Activated T-cell treated with anti-CD3 and anti-CD28 coated beads, Interleukin-2, amount 50 U/mL, for 72 hours (primary cell): ENCODE measurements at places on chromosomes 5 and 9. TPM values are rescaled to one million over a fixed set of nuclear protein-coding genes. Genes with fewer than 3 reads are reported as not detected.

DNA sequence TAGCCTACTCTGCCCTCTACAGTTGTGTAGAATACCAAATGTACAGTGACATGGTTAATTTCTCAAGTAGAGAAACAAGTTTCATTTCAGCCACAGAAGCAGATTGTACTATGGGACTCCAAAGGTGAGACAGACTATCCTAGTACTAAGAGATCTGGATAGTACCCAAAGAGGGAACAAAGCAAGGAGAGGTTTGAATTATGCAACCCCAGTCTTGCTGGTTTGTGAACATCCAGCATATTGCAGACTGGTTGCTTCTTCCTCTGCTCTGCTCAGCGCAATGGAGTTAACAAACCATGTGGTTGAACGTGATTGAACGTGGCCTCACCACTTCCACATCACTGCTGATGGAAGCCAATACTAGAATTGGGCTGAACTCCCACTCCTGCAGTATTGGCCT, 43.3 kb upstream of the ALDOB start:
- DNase-seq: no peak

- no peak for DNase-seq
These were observed 28.3 kb downstream of the POU4F3 start for GRCh38 chr5:146366904-146367303.

- no peak for DNase-seq
These were observed 672.8 kb downstream of the ACTL7B start for GRCh38 chr9:108182950-108183381.

- no peak for DNase-seq
These were observed 74.5 kb upstream of the PALM2AKAP2 start for GRCh38 chr9:109705515-109705914.

DNA sequence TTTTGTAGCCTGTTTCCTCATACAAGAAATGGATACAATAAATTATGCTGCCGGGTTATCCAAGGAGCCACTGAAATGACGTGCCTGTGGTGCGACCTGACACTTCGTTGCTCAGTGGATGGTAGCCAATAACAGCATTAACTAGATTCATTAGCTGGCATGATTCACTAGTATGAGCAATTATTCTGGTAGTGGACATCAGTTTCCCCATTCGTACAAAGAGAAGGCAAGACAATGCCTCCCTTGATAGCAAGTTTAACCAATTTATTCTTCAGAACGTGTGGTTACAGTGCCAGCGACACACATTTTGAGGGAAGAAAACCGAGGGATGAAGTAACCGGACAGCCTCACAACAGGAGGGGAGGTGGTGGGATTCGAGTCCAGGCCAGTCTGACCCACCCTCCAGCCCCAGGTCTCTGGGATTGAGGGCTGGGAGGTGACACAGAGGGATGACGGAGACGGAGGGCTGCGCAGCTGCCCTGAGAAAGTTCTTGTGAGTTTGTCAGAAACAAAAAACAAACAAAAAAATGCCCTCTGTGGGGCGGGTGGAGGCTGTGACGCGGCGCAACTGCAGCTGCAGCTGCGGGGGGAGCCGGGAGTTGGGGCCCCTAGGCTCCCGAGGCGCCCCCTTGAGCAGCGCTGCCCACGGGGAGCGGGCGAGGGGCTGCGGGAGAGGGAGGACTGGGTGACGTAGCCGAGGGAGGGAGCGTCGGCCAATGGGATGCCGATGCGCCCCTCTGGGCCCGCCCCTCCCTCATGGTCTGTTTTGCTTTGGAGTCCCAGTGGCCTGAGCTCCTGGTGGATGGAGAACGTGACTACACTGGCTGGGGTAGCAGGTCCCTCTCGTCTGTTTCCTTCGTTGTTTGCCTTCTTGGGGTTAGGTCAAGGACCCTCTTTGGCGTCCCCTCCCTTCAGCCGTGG, 10.9 kb downstream of the LHX2 start:
- DNase-seq: no peak

GRCh38 chr5:4019841-4020240, 424.2 kb downstream of the IRX1 start:
- no peak for DNase-seq

- DNase-seq: no peak
These were observed 12.5 kb downstream of the GLIS3 start for GRCh38 chr9:4287386-4287785.

- no peak for DNase-seq
These were observed 2.1 kb upstream of the NFIB start for GRCh38 chr9:14315875-14316601.

GRCh38 chr5:178249191-178249989, 16.8 kb upstream of the PHYKPL start:
- DNase-seq: peak; percentile 61

GRCh38 chr5:142811866-142812557, 41.8 kb downstream of the ARHGAP26 start:
- DNase-seq: no peak

DNA sequence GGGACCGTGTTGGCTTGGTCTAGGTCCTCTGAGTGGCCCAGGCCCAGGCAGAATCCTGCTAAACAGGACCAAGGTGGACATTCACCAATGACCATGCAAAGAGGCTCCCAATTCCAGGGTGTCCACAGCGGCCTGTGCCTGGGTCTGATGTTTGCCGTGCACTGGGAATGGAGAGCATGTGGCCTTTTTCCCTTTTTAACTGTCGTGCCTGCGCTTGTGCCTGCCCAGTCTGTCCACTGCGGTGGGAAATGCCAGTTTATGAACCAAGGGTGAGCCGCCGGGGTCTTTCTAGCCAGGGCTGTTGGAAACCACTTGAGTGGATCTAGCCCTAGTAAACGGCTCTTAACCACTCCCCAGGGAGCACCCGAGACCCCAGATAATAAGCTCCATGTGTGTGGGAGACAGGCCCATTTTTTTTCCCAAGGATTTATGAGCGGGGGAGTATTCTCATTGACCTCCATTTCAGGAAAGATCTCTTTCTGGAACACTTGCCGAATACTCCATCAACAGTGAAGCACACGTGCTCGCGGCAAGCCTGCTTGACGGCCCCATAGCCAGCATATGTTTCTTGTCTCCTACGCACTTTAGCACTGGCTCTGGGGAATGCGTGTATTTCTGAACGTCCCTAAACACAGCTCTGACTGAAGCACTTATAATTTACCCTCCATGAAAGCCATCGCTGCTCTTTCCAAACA, 93.2 kb upstream of the PHYKPL start:
- no peak for DNase-seq

DNA sequence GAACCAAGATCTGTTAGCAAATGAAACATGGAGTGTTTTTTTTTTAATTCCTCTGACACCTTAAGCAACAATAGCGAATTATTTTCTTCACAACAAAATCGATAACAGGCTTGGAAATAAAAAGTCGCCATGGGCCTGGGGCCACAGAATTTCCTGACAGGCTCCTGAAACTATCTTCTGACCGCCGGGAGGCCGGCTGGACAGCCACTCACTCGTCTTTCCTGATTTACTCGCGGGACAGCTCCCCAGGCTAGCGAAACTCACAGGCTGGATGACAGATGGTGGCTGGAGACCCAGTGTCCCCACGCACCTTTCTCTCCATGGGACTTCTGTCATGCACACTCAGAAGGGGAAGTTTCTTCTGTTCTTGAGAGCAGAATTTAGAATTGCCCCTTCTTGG, 143.3 kb upstream of the IRX2 start:
- no peak for DNase-seq

DNA sequence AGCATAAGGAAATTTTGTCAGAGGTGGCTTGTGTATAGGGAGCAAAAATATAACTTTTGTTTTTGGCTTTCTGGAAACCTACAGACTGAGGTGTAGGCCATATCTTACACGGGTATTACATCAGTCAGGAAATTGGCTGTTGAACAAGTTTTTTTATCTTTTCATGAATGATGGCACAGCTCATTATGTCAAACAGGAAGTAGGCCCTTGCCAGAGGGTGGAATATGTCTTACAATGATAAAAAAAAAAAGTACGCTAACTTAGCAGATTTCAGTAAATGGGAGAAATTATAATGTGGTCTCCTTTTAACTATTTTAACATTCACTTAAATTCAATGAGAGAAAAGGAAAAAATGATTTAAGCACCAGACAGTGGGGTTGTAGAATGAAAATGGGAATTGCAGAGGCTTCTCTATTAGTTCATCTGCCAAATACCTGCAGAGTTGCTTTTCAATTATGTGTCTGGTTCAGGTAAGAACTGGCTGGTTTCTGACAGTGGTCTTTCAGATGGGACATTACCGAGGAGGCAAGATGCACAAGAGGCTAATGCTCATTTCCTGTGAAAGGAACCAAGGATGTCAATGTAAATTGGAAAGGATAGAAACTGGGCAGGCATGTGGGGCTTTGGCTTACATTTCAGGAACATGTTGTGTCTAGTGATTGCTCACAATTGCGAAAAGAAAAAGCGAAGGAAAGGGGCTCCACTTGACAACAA, 169.9 kb downstream of the NNT start:
- no peak for DNase-seq

GRCh38 chr9:8859416-8859815, 1059.8 kb upstream of the DMAC1 start:
- DNase-seq: no peak

DNA sequence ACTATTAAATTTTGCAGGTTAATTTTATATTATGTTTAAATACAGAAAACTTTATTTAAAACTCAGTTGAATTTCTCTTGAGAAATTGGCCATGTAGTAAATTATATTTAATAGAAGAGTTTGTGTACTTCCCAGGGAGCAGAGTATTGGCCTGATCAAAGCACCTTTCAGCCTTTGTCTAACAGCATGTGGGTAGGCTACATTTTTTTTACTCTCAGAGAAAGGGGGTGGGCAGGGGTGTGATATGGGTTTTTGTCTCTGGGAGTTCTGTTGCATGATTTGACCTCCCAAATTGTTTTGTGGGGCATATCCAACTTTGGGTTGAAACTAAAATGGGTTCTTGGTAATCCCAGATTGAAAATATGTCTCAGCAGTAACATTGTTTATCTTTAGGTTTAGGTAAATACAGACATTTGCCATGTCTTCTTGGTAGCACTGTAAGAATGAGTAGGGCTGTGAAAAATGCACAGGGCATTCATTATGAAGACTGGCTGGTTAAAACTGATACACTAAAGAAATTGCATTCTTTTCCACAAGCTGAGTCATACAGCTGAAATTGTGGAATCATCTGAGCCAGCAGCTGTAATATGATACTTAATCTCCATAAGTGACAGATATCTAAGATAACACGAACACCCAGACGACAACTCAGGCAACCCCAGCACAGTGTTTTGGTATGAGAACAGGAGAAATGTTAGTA, 75.4 kb upstream of the CDKN2B start:
- DNase-seq: no peak

- DNase-seq: no peak
These were observed 1.3 kb downstream of the LRRC26 start for GRCh38 chr9:137168573-137168903.

DNA sequence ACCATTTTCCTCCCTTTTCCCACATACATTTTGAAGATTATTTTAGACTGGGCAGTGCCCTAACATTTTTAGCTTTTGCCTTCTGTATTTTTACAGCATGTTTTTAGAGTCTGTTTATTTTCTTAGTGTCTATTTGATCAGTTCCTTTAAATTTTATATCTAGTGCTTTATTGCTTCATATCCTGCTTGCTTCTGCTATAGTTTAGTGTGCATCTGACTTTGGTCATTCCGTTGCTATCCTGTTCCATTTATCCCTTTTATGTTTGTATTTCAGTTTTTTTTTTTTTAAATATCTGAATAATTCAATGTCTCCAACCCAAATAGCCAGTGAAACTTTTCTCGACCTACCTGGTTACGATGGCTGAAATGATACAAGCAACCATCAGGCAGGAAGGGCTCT, 203.8 kb downstream of the ARHGAP26 start:
- DNase-seq: no peak

DNA sequence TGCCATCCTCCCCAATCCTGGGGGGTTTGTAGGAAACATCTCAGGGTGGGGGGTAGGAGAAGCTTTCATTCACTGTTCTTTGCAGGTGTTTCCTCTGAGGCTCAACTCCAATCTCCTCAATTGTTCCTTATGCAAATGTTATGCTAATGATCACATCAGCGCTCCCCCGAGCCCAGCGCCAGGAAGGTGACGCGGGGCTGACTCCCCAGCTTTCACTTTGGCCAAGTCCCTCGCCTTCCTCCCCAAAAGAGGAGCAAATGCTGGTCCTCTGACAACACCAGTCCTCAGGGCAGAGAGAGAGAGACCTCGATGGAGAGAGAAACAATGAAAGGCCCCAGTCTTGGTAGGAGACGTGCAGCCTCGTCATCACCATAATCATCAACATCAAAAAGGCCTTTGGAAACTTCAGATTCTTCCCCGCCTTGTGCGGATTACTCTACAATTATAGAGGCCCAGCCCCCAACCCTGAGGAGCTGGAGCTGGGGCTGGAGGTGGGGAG, 39.1 kb downstream of the PCDH1 start:
- DNase-seq: no peak

DNA sequence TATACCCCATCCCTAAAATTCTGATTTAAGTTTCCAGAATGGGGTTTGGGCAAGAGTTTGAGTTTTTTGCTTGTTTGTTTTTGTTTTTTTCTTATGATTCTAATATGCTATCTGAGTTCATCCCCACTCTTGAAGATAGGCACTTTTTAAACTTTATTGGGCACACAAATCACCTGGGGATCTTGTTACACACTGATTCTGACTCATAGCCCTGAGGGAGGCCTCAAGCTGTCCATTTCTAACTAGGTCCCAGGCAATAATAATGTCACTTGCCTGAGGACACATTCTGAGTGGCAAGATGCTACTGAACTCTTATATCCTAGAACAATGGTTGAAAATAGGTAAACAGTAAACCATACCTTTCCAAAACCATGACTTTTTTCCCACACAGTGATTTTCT, 22.8 kb upstream of the ABLIM3 start:
- no peak for DNase-seq

- peak; percentile 79 for DNase-seq
These were observed 560 bp downstream of the DOCK2 start for GRCh38 chr5:169637549-169638121.

DNA sequence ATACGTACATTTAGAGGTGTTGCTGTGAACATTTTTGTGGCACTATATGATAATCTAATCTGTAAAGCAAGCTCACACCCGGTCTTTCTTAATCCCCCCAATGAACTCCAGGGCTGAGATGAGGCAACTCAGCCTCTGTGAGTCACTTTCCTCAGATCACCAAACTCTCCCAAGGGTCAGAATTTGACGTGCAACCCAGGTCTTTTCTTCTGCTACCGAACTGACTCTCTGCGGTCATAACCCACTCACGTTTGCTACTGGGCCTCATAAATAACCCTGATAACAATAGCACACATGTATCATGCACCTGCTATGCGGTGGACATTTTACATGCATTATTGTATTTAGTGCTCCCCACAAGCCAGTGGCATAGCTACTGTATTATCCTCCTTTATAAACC, 153.1 kb downstream of the DROSHA start:
- DNase-seq: no peak

- DNase-seq: no peak
These were observed 426.7 kb upstream of the ITGA1 start for GRCh38 chr5:52360985-52361384.

RAB3C gene
- not detected for total RNA-seq

IFNA21 gene
- total RNA-seq: not detected

HNRNPH1 gene
- 958 TPM for total RNA-seq

OTP gene
- 0.19 TPM for total RNA-seq

SMIM33 gene
- 0.35 TPM for total RNA-seq

F12 gene
- 6.7 TPM for total RNA-seq

PCDHB5 gene
- total RNA-seq: not detected

FOXD4 gene
- total RNA-seq: 0.38 TPM

FOXD4L3 gene
- total RNA-seq: not detected

KIF12 gene
- not detected for total RNA-seq

LMX1B gene
- total RNA-seq: not detected

NMUR2 gene
- total RNA-seq: not detected
